Activated CD4-positive, alpha-beta T cell treated with anti-CD3 and anti-CD28 coated beads for 24 hours (primary cell): ENCODE measurements at places on chromosomes 3 and 15.

DNA sequence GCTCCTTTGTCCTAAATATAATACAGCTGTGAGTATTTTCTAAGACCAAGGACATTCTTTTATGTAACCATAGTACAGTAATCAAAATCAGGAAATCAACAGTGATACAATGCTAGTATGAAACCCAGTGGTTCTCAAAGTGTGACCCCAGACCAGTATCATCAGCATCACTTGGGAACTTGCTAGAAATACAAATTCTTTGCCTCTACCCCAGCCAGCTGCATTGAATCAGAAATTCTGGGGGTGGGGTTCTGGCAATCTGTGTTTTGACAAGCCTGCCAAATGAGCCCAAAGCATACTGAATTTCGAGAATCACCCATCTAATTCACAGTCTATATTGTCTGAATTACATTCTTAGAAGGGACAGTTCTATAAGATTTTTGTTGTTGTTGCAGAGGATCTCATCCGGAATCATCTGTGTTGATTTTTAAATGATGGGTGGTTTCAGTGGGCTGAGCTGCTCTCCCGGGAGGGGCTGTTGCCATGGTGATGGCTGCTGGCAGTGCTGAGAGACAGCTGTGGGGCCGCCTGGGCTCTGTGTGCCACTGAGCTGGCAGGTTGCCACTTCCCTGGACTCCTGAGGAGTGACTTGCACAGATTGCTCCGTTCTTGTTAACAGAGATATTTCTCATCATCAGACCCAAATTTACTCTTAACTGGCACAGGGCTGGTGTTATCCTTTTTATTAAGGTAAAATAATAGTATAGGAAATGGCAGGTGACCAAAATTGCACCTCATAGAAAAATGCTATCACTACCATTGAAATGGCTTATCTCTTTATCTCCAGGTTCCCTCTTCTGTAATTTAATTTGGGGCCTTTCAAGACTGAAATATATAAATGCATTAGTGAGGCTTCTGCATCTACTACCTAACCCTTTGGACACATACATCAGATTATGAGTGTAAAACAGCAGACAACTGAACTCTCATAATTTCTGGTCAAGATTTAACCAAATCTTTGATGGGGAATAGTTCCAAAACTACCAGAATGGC is 56.5 kb downstream of the NEK11 start:
- DNase-seq: no peak

- no peak for DNase-seq
These were observed 3.6 kb downstream of the ZBTB38 start for GRCh38 chr3:141371882-141372281.

DNA sequence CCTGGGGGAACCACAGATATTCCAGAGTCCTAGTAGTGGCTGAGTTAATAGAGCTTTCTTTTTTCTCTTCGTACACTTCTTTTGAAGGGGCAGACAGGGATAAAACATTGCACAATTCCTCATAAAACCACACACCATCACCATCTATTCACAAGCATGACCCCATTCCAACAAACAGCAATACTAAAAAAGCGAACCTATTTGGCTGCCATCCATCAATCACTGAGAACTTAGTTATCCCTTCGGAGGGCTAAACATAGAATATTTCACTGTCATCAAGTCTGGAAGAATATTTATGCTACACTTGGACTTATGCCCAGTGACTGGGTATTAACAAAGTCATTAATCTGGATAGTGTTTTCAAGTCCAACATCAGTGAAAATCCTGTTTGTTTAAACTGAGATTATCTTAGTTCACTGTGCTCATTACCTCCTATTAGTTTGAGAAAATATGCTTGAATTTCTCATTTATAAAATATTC is 80.3 kb upstream of the PRTG start:
- DNase-seq: no peak

GRCh38 chr3:7875925-7876324 is 625.7 kb upstream of the LMCD1 start:
- no peak for DNase-seq

- DNase-seq: no peak
These were observed 79.1 kb downstream of the AQR start for GRCh38 chr15:34890424-34890823.

GRCh38 chr15:98896002-98896721 is 111.4 kb downstream of the PGPEP1L start:
- no peak for DNase-seq

DNA sequence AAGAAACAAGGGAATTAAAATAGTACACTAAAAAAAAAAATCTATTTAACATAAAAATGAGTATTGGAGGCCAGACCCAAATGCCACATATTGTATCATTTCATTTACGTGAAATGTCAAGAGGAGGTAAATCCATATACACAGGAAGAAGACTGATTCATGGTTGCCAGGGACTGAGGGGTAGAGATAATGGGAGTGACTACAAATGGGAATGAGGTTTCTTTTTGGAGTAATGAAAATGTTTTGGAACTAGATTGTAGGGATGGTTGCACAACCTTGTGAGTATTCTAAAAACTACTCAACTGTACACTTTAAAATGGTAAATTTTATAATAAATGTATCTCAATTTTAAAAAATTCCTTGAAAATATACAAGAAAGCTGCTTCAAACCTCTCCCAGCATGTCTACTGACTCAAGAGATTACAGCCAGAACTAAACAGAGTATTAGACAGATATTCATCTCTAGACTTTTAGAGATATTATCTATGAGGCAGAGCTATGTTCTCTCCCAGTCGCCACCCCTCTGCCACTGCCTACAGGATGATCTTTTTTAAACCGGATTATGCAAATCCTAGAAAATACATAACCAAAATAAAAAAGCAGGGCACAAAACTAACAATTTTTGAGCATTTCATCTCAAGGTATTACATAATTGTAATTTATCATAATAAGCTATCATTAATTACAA is 6.2 kb downstream of the HLTF start:
- DNase-seq: no peak

DNA sequence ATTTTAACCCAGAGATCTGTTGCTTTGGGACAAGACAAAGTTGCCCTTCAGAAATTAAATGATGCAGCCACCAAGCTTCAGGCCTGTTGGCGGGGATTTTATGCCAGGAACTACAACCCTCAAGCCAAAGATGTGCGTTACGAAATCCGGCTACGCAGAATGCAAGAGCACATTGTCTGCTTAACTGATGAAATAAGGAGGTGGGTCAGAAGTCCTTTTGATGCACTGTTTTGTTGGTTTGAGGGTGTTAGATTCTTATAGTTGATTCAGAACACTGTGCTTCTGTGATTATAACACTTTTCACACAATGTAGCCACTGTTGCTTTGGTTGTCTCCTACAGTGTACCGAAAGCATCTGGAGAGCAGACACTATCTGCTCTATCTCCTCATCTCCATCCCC is 20.8 kb upstream of the NXPE3 start:
- no peak for DNase-seq

DNA sequence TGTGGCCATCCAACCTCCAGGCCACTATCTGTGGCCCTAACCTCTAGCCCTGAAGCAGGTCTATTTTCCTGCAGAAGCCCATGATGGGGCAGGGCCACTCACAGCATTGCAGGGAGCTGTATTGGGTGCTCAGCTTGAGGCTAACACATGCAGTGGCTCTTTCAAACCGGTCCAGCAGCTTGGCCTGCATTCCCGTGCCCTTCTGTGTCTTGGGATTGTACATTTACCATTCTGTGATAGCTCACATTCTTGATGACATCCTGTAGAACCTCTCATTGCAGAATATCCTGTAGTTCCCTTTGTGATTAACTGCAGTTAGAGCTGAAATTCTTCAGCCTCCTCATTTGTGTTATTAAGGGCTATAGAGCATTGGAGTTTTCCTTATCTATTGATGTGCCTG is 60.8 kb upstream of the ANKRD34C start:
- no peak for DNase-seq

DNA sequence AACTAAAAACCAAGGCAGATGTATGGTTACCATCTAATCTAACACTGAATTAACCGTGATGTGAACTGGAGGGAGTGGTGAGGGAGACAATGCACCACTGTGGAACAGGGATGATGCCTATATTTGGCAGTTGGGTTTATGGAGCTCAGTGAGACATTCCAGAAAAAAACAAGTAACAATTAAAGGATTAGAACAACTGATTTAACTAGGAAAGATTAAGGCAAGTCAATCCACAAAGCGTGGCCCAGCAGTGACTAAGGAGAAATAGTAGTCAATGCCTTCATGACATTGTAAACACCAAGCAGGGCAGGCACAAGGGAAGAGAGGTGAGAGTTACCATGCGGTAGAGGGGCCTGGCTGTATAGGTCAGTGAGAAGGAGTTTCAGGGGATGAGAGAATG is 38.1 kb downstream of the CHAC1 start:
- no peak for DNase-seq

GRCh38 chr3:11445883-11446282 is 173.7 kb downstream of the ATG7 start:
- DNase-seq: no peak

- DNase-seq: no peak
These were observed 428 bp downstream of the LYSMD4 start for GRCh38 chr15:99732751-99733267.

- DNase-seq: no peak
These were observed 330.3 kb downstream of the UACA start for GRCh38 chr15:70432924-70433495.

- no peak for DNase-seq
These were observed 28.4 kb downstream of the CPN2 start for GRCh38 chr3:194322678-194323211.

GRCh38 chr3:38454884-38455638 is 1.4 kb downstream of the ACVR2B start:
- peak; percentile 9 for DNase-seq

DNA sequence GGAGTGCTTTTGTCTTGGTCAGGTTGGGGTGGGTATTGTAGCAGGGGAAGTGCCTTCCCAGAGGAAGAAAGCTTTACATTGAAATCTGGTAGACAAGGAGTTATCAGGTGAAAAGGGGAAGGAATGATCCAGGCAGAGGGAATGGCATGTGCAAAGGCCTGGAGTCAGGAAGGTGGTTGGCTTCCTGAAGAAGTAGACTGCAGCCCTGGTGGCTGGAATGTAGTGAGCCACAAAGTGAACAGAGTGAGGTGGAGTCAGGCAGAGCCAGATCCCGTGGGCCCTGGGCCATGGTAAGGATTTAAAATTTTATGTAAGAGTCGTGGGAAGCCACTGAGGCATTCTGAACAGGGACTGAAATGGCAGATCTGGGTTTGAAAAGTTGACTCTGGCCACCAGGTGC is 58.3 kb downstream of the RAB11A start:
- DNase-seq: no peak

DNA sequence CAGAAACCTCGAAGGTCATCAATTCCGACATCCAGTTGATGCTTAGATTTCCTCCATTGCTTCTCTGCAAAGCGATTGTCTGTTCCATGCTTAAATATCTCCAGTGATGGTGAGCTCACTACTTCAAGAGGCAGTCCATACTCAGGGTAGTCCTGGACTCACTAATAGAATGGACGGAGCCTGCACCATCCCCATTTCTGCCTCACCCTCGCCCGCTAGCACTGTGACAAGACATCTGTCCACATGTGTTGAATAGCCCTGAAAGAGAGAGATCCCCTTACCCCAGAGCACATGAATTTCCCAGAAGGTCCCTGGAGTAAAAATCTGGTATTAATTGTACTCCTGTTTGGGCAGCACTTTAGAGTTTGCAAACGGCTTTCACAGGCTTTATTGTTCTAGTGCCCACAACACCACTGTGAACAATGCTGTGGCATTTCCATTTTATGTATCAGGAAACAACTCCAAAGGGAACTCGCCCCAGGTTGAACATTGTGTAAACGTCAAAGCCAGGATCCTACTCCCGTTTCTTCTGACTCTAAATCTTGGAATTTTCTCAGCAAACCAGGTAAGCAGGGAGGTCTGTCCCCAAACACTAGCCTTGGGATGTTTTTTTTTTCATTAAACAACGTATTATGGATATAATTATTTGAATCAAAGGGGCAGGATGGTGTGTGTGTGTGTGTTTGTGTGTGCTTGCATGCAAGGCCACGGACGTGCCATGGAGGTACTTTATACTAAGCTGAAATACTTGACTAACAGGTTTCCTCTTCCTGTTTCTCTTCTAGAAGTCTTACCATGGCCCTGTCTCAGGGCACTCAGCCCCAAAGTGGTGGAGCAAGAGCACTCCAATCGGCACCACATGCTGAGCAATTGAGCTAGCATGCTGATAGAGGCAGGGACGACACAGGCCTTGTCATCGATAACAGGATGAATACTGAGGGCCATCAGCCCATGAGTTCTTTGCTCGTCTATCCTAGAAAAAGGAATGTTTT is 198.3 kb downstream of the OPA1 start:
- no peak for DNase-seq

DNA sequence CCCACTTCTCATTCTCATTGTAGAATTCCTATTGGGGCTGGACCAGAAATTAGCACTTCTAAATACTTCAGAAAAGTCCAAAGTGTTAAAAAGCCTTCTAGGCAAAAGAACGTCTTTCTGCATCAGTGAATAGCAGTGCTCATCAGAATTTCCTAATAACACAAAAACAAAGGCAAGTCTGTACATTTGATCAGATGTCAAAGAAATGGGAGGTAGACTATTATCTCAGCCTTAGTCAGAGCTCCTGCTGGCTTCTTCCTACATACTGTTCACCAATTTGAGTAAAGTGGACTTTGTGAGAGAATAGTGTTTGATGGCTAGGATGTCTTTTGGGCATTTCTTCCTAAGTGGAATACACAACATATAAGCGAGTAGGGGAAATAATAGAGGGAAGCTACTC is 48.7 kb downstream of the FOXB1 start:
- no peak for DNase-seq

DNA sequence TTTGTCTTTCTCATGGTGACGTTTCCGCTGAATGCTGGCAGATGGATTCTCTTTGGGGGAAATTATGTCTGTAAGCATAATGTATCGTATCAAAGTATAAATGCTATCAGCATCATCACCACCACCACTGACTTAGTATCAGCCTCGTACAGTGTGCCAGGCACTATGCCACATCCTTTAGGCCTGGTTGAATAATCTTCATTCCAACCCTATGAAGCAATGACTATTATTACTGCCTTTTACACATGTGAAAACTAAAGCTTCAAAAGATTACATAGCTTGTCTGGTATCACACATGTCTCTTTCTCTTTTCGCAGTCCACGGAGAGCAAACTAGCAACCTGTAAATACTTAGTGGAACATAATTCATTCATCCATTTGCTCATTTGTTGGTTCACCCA is 166.7 kb upstream of the PRICKLE2 start:
- DNase-seq: no peak

GRCh38 chr15:88060383-88060782 is 196.2 kb downstream of the NTRK3 start:
- no peak for DNase-seq

GRCh38 chr3:171821778-171822358 is 11.6 kb upstream of the PLD1 start:
- DNase-seq: no peak

DNA sequence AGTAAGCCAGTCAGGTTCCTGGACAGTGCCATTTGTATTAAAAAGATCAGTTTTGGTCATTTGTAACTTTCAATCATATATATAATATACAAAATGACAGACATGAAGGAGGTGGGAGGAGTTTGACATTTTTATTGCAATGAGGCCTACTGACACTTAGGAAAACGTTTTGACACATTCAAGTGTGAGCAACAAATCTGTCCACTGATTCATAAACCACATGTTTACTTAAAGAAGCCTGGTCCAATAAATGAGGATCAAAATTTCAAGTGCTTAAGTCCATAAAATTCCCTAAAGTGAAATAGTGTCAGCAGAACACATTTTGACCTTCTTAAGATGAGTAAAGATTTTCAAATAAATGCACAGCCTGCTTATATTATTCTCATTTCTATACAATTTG is 137.3 kb downstream of the MECOM start:
- DNase-seq: no peak

GRCh38 chr3:61829722-61830350 is 268.5 kb downstream of the PTPRG start:
- no peak for DNase-seq

GRCh38 chr15:100104245-100104644 is 237.5 kb downstream of the ADAMTS17 start:
- no peak for DNase-seq
